Left ventricle myocardium inferior (tissue), 1 donor: ENCODE measurements at places on chromosomes 7 and 10. TPM values are rescaled to one million over a fixed set of nuclear protein-coding genes. Genes with fewer than 3 reads are reported as not detected.
A peak's percentile ranks its signal among the peaks of the same experiment; 100 is the strongest.

GRCh38 chr7:157090485-157091165 is 48.1 kb upstream of the UBE3C start:
- no peaks in the 10 kb centered on the region for H3K36me3 ChIP-seq
- H3K27me3 ChIP-seq: peaks cover 47% of the 10 kb centered on the region
- no peaks in the 10 kb centered on the region for H3K4me1 ChIP-seq
- H3K27ac ChIP-seq: no peak overlapping the region
- H3K4me3 ChIP-seq: no peak overlapping the region
- no peak for DNase-seq

GRCh38 chr7:159145490-159145855 is 806 bp upstream of the VIPR2 start:
- H3K36me3 ChIP-seq: peaks cover 2% of the 10 kb centered on the region
- peaks cover 48% of the 10 kb centered on the region for H3K4me1 ChIP-seq
- H3K27me3 ChIP-seq: peaks cover 32% of the 10 kb centered on the region

The PTN gene
- 11.2 TPM for total RNA-seq

DNA sequence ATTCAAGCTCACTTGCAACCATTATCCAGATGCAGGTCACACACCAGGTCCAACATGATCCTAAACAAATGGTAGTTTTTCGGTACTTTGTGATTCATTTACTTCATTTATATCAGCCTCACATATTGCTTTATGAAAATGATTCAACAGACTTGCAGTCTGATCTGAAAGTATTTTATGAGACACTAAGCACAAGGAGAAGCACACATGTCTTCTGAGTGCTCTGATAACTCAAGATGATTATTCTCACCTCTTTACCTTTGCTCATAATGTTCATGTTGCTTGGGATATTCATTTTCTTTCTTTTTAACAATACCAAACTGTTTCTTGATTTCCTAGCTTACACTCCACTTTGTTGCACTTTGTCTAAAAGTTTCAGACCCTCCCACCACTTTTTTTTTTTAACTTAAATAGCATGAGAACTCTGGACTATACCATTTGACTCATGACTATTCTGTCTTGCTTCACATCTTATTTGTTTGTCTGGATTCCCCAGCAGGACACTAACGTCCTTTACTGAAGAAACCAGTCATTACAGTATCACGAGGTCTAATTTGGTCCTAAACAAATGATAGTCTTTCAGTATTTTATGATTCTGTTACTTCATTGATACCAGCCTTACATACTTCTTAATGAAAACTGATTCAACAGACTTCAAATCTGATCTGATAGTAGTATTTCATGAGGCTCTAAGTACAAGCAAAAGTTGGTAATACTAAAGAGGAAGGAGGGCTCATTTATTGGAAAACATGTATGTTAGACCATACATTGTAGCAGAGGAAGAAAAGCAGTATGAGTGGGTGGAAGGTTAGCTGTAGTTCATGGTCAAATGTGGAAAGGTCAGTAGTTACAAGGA is 171.8 kb upstream of the AHR start:
- no peaks in the 10 kb centered on the region for H3K27me3 ChIP-seq
- H3K4me3 ChIP-seq: no peak overlapping the region
- H3K36me3 ChIP-seq: no peaks in the 10 kb centered on the region
- H3K4me1 ChIP-seq: peaks cover 6% of the 10 kb centered on the region
- DNase-seq: no peak

GRCh38 chr10:59709395-59710125 is at the start of gene SLC16A9:
Gene SLC16A9 (minus strand): TSS chr10:59709850. CDS start chr10:59684291, 25,559 bp downstream.
- DNase-seq: peak; percentile 47
- no peaks in the 10 kb centered on the region for H3K36me3 ChIP-seq
- peaks cover 17% of the 10 kb centered on the region for H3K4me1 ChIP-seq
- peaks cover 22% of the 10 kb centered on the region for H3K27me3 ChIP-seq
- peak within 1 kb of the TSS; percentile 78 for H3K4me3 ChIP-seq

DNA sequence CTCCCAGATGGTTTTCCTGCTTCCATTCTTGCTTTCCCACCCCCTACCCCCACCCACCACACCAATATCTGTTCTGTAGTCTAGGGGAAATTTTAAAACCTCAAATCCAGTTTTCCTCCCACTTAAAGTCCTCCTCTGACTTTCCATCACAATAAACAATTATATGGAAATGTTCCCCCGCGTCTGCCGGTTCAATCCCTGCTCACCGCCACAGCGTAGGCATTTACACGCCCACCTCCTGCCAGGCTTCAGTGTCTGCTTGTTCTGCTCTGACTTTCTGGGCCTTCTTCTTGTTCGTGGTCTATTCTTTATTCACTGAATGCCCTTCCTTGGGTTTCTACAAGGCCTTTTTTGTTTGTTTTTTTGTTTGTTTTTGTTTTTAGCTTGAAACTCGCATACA is 633.0 kb upstream of the MKI67 start:
- H3K4me3 ChIP-seq: no peak overlapping the region
- peaks cover 16% of the 10 kb centered on the region for H3K27me3 ChIP-seq
- no peak for DNase-seq
- no peaks in the 10 kb centered on the region for H3K4me1 ChIP-seq

GRCh38 chr7:107495516-107495915 is 25.7 kb downstream of the GPR22 start:
- no peaks in the 10 kb centered on the region for H3K36me3 ChIP-seq
- no peaks in the 10 kb centered on the region for H3K27me3 ChIP-seq
- no peak overlapping the region for H3K4me3 ChIP-seq
- DNase-seq: no peak
- H3K4me1 ChIP-seq: peaks cover 18% of the 10 kb centered on the region

DNA sequence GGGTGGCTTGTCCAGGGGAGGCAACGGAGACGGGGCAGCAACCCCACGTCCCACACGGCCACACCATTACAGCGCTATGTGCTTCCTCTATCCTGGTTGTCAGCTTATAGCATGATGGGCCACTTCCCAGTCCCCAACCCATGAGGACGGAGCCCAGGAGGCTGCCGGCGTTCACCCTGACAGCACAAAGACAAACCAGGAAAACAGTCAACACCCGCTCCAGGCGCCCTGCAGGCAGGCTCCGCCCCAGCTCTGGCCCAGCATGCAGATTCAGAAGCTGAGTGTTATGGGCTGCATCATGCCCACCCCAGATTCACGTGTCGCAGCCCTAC is 14.8 kb downstream of the WDR86 start:
- H3K4me1 ChIP-seq: no peaks in the 10 kb centered on the region
- no peaks in the 10 kb centered on the region for H3K36me3 ChIP-seq
- no peak overlapping the region for H3K4me3 ChIP-seq
- peaks cover 30% of the 10 kb centered on the region for H3K27me3 ChIP-seq
- H3K27ac ChIP-seq: no peak overlapping the region
